ENCODE measurements at places on chromosomes 12 and 14.

GRCh38 chr12:96902076-96902475 is 5.0 kb upstream of the NEDD1 start:
- DNase-seq: no peak

DNA sequence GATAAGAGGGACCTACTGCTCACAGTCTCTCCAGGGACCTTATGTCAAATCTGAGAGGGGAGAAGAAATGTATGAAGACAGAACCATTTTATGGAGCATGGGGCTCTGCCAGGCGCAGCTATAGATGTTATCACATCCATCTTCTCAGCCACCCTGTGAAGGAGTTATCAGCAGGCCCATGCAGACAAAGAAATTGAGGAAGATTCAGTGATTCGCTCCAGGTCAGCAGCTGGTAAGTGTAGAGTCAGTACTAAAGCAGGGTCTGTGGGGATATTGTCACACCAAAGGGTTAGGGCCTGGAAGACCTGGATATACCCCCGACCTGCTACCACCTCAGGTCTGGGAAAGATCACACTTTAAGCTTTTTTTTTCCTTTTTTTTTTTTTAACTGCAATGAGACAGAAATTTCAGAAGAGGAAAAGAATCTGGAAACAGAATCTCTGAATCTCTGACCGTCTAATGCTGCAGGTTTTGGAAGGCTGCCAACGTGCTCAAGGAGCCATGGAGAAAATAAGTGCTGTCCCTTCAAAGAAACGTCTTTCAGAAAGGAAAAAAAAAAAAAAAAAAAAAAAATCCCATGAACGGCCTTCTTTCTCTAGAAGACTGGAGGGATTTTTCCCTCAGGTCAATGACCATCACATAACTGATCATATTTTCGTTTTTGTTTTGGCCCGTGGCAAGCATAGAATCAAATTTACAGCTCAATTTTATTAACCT is 73.3 kb upstream of the PLEKHG7 start:
- no peak for DNase-seq

DNA sequence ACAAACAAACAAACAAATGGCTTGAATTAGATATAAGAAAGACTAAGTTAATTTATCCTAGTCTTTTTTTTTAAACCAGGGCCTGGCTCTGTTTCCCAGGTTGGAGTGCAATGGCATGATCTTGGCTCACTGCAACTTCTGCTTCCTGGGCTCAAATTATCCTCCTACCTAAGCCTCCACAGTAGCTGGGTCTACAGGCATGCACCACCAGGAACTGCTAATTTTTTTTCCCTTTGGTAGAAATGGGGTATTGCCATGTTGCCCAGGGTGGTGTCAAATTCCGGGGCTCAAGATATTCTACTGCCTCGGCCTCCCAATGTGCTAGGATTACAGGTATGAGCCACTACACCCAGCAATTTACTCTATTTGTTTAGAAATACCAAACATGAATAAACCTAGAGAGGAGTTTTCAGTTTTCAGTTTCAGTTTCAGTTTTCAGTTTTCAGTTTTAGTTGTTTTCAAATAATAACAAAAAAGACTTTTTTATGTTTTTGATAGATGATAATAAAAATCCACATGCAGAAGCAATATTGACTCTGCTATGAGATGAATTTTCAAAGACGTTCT is 817.0 kb downstream of the FLRT2 start:
- DNase-seq: no peak

DNA sequence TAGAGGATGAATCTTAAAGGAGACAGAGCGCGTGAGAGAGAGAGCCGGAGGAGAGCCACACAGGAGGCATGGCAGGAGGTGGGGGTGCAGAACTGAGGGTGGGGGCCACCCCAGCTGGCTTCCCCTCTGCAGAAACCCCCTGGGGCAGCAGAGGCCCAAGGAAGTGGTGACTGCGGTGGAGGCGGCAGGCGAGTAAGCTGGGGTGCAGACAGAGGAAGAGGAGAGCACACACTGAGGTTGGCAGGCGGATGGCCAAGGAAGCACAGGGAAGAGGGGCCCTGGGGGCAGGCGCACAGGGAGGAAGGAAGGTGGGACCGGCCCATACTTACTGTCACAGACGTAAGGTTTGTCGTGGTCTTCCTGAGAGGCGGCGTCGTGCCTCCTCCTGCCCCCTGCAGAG is 179.8 kb downstream of the DPF3 start:
- DNase-seq: no peak

GRCh38 chr14:30553311-30553989 is 5.5 kb upstream of the G2E3 start:
- peak; percentile 69 for DNase-seq

DNA sequence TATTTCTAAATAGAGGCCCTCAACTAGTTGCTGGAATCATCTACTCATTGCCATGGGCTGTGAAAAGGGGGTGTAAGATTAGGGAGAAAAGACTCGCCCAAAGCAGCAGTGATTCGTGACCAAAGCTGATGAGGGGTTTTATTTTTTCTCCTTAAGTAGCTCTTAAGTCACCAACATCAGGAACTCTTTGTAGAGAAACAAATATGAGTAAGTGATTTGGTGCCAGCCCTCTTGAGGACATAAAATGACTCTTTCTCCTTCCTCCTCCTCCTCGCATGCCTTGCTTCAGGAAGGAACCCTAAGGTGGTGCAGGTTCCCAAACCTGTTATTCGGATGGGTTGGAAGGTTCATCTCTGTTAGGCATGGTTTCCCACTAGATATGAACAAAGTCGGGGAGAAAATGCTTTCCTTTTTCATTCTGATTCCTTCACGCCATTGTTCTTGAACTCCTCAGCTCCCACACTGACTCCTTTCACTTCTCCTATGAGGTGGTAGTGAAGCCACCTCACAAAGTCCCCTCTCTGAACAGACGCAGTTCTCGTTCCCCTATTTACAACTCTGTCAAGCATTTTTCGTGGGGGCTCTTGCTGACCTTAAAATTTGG is 113.4 kb downstream of the ETV6 start:
- DNase-seq: no peak

Data from small intestine (tissue), 16 donors.